Left renal pelvis (tissue), 4 donors: ENCODE measurements at places on chromosomes 7 and 10. TPM values are rescaled to one million over a fixed set of nuclear protein-coding genes. Genes with fewer than 3 reads are reported as not detected.

DNA sequence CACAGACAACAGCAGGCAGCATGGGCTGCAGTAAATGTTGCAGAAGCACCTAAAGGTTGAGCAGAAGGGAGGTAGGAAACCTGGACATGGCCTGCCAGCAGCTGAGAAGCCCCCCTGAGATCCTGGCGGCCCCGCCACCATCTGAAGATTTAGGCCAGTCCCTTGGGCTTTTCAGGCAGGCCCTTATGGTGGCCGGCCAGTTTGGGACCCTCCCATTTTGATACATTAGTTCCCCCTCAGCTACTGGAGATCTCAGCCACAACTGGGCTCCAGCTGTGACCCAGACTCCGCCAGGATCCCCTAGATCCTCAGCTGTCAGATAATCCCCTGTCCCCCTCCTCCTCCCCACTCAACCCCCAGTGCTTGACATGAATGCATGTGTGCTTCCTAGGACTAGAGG lies 34.4 kb downstream of the ZNF783 start:
- no peak for DNase-seq

The SKIDA1 gene
- 9.8 TPM for polyA plus RNA-seq

The PAX4 gene
- polyA plus RNA-seq = not detected

GRCh38 chr7:151389768-151390597 lies 19.9 kb downstream of the WDR86 start:
- DNase-seq = no peak

The SLK gene
- 45.1 TPM for polyA plus RNA-seq

GRCh38 chr7:41886262-41886900 lies 183.5 kb upstream of the INHBA start:
- DNase-seq = no peak

DNA sequence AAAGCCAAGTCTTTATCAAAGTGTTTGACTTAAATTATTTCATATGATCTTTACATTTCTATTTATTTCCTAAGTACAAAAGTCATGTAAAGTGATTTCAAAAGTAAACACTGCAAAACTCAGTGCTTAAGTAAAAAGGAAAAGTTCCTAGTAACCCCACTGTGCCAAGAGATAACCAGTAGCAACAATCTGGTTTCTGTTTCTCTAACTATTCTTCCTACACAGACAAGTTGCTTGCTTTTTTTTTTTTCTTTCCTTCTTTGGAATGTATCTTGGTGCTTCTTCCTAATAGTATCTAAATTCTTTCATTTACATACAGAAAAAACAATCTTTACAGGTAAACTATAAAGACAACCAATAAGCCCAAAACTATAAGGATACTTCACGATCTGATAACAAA lies 3.1 kb downstream of the JCAD start:
- DNase-seq = no peak

DNA sequence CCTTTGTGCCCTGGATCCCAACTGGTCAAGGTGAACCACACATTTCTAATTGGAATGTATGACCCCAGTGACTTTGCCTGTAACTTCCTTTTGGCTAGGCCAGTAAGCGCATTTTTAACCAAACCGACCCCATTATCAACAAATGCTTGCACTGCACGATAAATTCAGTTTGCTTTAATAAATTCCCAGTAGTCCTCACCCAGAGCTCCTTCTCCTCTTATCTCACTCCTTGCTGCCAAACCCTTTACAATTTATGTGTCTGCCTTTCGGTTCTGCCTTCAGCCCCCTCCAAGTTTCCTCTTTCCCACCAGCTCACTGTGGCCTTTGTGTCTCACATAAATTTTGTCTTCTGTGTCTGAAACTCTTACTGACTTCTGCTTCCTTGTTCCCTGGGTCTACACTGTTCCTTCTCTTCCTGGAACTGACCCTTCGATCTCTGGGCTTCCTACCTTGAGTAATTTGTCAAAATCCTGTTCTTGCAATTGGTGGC lies 59.0 kb downstream of the TBXAS1 start:
- no peak for DNase-seq

GRCh38 chr7:16743236-16743635 lies 10.3 kb upstream of the TSPAN13 start:
- DNase-seq = no peak

The TAC1 gene
- 0.56 TPM for polyA plus RNA-seq

The ASB10 gene
- not detected for polyA plus RNA-seq

DNA sequence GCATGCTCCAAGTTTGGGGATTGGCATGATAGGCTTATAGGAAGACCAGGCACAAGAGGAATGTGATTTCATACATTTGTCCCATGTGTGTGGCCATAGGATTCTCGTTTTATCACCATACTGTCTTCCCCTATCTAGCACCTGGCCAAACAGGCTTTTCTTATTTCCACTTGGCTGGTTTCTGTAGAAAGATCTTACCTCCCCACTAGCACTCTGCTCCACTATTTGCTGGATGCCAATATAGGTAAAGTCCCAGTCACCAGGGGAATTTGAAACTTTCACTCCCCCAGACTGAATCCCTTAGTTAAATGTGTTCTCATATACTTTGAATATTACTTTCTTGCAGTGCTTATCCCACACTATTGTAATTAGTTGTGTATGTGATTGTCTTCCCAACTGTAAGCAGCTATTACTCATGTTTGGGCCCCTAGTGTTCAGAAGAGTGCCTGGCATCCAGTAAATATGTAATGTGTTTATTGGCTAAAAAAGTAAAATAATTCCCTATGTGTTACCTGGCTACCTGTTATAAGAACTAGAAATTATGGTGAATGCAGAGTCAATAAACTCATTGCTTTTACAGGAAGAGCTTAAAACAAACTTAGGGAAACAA lies 109.0 kb downstream of the LRMDA start:
- no peak for DNase-seq

The OAT gene
- 93.4 TPM for polyA plus RNA-seq

DNA sequence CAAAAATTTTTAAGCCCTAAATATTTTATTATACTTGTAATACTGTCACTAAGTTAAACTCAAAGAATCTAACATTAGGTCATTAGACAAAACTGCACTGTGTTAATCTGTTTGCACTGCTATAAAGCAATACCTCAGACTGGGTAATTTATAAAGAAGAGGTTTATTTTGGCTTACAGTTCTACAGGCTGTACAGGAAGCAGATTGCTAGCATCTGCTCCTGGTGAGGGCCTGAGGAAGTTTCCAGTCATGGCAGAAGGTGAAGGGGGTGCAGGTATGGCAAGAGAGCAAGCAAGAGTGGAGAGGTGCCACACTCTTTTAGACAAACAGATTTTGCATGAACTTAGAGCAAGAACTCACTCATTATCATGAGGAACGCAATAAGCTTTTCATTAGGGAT lies 125.7 kb downstream of the IMMP2L start:
- no peak for DNase-seq

GRCh38 chr10:17669185-17669872 lies 25.4 kb downstream of the STAM start:
- DNase-seq = no peak

- DNase-seq = no peak
Measured at GRCh38 chr7:50426280-50427045, 23.7 kb downstream of the FIGNL1 start.

DNA sequence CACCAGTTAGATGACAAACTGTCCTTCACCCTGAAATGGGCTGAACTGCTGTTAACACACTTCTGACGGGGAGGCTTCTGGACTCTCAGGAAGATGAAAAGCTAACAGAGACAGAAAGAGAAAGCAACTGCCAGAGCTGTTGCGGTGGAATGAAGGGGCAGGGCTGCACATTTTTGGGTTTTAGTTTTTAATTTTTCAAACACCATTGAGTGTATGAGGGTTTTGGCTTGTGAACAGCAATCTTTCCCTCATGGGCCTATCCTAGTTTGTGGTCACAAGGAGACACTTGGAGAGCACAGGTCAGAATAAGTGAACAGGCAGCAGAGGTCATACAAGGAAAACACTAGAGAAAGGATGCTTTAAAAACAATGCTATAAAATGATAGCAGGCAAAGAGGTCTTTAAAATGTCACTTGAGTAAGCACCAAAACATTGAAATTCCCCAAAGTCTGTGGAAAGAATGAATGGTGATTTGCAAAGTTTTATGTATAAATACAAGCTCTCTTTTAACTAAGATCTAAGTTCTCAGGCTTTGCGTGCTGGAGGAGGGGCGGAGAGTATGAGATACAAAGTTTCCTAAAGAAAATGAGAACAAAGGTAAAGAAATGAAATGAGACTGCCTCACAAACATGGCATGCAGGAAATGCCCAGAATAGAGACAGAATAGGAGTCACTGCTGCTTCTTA lies 101.4 kb upstream of the GLI3 start:
- no peak for DNase-seq

The SAMD9 gene
- 8.7 TPM for polyA plus RNA-seq

The ABI1 gene
- 57.0 TPM for polyA plus RNA-seq

- no peak for DNase-seq
Measured at GRCh38 chr10:44962870-44963738, 3.5 kb downstream of the RASSF4 start.

DNA sequence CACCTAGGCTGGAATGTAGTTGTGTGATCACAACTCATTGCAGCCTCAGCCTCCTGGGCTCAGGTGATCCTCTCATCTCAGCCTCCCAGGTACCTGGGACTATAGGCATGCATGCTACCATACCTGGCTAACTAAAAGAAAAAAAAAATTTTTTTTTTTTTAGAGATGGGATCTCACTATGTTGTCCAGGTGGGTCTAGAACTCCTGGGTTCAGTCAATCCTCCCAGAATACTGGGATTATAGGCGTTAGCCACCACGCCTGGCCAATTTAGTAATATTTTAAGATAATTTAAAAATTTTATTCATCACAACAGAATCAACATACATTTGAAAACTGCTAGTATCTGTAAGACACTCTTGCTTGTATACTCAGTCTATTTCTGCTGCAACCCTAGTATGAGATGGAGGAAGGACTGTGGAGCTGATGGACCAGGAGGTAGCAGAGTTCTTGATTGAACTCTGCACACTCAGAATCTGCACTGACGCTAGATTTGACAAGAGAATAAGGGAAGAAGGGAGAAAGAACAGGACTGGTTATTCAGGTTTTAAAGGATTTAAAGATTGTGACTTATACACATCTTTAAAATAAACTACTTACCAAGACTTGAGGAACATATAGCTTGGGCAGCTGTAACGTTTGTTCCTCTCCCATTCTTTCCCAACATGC lies 57.6 kb downstream of the VCL start:
- DNase-seq = no peak

DNA sequence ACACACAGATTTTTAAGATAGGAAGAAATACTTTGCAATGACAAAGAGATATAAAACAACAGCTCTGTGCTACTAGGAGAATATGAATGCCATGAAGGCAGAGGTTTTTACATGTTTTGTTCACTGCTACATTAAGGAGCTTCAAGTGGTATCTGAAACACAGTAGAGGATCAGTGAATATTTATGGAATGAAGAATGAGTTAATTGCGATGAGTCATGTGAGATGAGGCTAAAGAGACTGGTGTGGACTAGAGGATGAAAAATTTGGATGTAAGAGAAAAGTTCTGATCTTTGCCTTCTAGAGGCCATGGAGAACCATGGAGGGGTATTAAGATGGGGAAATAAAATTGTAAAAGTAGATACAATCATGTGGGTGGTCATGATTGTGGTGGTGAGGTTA lies 434.2 kb downstream of the PHTF2 start:
- DNase-seq = no peak

The CFAP43 gene
- 15.8 TPM for polyA plus RNA-seq

The LIPM gene
- not detected for polyA plus RNA-seq

The CPA2 gene
- polyA plus RNA-seq = 0.34 TPM

The PDK4 gene
- 20.4 TPM for polyA plus RNA-seq

- DNase-seq = peak; percentile 50
Measured at GRCh38 chr7:153381275-153382040, 621.9 kb downstream of the ACTR3B start.

DNA sequence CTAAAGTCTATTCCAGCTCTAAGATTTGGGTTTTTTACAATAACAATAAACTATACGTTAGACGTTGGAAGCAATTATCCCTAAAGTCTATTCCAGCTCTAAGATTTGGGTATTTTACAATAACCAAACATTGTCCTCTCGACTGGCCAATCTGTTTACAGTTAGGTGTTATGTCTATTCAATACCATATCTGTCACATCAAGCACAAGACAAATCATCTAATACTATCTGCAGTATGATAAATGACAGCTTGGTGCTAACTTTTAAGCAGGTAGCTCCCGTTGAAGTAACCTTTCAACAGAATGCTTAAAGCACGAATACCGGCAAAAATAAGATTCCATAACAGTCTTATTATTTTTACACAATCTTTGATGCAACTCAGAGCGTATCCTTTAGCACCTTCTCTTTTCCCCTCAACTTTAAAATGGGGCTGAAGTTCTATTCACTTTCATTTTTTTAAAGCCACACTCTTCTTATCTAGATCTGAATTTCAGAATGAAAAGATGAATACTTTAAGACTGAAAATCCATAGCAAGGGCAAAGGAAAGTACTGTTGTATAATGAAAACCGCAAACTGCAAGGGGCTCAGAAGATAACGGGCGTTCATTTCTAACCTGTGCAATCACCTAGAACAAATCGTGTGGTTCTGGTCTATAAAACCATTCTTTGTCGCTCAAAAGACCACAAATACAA lies 925 bp downstream of the H2AZ2 start:
- DNase-seq = no peak

The NT5C2 gene
- polyA plus RNA-seq = 115 TPM

- DNase-seq = no peak
Measured at GRCh38 chr7:111832174-111832573, 269.9 kb upstream of the IMMP2L start.

DNA sequence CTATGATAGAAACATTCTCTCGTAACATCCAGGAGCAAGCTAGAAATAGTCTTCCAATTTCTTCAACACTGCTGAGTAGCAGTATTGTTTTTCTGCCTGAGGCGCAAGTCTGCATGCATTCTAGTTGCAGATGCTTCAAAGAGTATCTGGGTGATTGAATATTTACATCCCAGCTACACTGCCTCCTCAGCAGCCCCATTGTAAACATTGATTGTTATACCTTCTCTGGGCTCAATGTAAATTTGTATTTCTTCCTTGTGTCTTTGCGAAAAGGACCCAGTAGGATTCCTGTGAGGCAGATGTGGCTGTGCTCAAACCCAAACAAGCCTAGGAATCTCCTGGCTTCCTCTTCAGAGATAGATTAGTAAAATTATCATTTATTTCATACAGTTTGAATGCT lies 320.7 kb downstream of the CDC14C start:
- DNase-seq = no peak

GRCh38 chr7:44078521-44078920 lies 3.8 kb downstream of the POLM start:
- DNase-seq = peak; percentile 55
